Naive thymus-derived CD8-positive, alpha-beta T cell (primary cell): ENCODE measurements at places on chromosomes 12 and 14. TPM values are rescaled to one million over a fixed set of nuclear protein-coding genes. Genes with fewer than 3 reads are reported as not detected.

The GLI1 gene
- total RNA-seq = 2.7 TPM

The SLC10A1 gene
- not detected for total RNA-seq

The TRHDE gene
- total RNA-seq = not detected

- no peak for DNase-seq
- H3K4me1 ChIP-seq = peaks cover 8% of the 10 kb centered on the region
- peaks cover 3% of the 10 kb centered on the region for H3K36me3 ChIP-seq
- H3K27me3 ChIP-seq = no peaks in the 10 kb centered on the region
Measured at GRCh38 chr14:64968651-64969050, 3.5 kb downstream of the RAB15 start.

- H3K27ac ChIP-seq = no peak overlapping the region
- H3K4me1 ChIP-seq = no peaks in the 10 kb centered on the region
- peaks cover 10% of the 10 kb centered on the region for H3K27me3 ChIP-seq
- no peak overlapping the region for H3K4me3 ChIP-seq
- no peak for DNase-seq
Measured at GRCh38 chr14:51544471-51544870, 107.2 kb upstream of the FRMD6 start.

DNA sequence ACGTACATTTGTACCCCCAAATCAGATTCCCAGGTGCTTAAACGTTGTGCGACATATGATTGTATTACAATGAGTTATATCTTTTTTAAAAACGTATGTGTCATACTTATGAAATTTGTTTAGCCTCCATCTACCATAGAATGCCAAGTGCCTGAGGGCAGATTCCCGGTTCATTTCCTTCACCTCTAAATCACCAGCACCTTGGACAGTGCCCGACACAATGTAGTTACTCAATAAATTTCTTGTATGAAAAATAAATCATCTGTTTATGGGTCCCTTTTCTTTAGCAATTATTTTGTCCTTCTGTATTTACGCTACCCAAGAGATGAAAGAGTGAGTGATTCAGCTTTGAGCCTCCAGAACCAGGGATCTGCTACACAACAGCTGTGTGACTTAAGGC is 157.4 kb downstream of the TBX5 start:
- no peak overlapping the region for H3K4me3 ChIP-seq
- no peaks in the 10 kb centered on the region for H3K4me1 ChIP-seq
- peaks cover 4% of the 10 kb centered on the region for H3K27me3 ChIP-seq
- DNase-seq = no peak

GRCh38 chr12:71949646-71950045 is 11.0 kb downstream of the TPH2 start:
- H3K27ac ChIP-seq = no peak overlapping the region
- H3K4me3 ChIP-seq = no peak overlapping the region
- H3K36me3 ChIP-seq = no peaks in the 10 kb centered on the region
- peaks cover 32% of the 10 kb centered on the region for H3K27me3 ChIP-seq
- DNase-seq = no peak

- H3K36me3 ChIP-seq = no peaks in the 10 kb centered on the region
- no peak overlapping the region for H3K4me3 ChIP-seq
- H3K4me1 ChIP-seq = no peaks in the 10 kb centered on the region
- no peak overlapping the region for H3K27ac ChIP-seq
- no peaks in the 10 kb centered on the region for H3K27me3 ChIP-seq
- no peak for DNase-seq
Measured at GRCh38 chr12:86293682-86294240, 37.6 kb upstream of the MGAT4C start.

GRCh38 chr12:110693731-110694130 is 4.8 kb upstream of the HVCN1 start:
- no peak for DNase-seq
- H3K36me3 ChIP-seq = no peaks in the 10 kb centered on the region
- H3K27me3 ChIP-seq = no peaks in the 10 kb centered on the region
- no peak overlapping the region for H3K27ac ChIP-seq
